Kidney (tissue), 22 donors: ENCODE measurements at places on chromosomes 11 and 22. TPM values are rescaled to one million over a fixed set of nuclear protein-coding genes. Genes with fewer than 3 reads are reported as not detected.

- no peak for DNase-seq
Measured at GRCh38 chr11:73797457-73797856, 9.8 kb downstream of the MRPL48 start.

NXPE2 gene
- 0.22 TPM for total RNA-seq

DNA sequence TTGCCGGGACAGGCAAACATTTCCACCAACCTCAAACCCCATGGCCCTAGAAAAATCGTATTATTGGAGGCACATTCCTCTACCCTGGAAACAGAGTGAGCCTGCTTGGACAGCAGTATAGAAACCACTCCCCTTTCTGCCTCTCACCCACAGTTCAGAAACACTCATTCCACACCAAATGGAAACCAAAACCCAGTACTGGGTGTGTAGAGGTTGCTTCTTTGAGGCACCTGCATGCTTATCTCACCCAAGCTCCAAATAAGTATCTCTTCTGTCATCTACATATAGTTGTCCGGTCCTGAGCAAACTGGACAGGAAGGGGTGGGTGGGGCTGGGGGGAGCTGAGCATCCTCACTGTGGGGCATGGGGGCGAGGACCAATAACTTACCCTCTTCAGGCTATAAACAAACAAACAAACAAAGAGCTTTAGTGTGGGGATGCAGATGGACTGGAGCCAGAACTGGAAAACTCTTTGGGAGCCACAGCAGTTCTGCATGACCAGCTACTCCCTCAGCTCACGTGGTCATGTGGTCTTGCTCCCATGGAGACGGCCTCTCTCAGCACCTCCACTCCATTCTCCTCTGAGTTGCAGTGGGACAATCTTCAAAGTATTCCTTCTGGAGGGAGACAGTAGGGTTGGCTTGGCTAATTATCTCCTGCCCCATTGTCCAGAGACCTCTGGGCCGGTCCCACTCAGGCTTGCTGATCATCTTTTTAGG, 1.0 kb upstream of the PLAAT2 start:
- DNase-seq, result peak; percentile 68

KRTAP5-10 gene
- not detected for total RNA-seq

DNA sequence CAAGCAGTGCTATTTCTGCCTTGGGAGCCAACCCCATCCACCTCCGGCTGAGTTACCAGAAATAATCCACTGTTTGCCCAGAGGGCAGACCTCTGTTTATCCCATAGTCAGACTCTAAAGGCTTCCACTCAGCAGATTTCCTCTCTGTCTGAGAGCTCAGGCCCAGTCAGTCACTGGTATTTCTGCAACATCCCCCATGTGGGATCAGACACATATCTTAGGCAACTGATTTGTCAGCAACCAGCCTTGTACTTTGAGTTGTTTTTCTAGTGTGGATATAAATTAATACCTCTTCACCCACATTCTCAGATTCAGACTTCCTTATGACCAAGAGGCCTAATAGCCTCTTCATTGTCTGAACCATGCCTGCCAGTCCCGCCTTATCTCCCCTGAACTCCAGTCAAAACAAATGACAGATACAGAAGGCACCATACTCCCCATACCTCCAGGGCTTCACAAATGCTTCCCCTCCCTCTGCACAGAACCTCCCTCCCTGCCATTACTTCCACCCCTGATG, 193.6 kb downstream of the FAM76B start:
- no peak for DNase-seq

DNA sequence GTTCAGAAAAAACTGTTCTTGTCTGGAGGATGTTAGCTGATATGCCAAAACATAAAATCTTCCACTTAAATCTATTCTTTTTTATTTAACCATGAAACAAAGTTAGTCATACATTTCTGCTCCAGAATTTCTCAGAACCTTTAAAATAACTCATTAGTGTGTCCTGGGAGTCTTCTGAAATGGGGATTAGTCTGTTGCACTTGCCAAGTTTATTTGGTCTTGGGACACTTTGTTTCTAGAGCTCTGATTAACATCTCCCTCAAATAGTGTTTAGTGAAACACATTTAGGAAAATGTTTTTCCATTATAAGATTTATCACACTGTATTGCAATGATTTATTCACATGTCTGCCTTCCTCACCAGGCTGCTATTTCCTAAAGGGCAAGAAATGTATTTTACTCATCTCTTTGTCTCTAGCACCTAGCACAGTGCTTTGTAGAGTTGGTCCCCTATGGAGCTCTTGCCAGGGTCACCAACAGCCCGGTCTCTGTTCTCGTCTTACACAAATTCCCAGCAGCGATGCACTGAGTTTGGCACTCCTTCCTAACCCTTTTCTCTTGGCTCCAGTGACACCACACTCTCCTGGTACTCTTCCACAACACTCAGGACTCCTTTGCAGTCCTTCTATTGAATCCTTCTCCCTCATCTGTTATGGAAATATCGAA, 189.2 kb downstream of the CSNK2A3 start:
- DNase-seq, result peak; percentile 4

KRTAP5-2 gene
- not detected for total RNA-seq

DNA sequence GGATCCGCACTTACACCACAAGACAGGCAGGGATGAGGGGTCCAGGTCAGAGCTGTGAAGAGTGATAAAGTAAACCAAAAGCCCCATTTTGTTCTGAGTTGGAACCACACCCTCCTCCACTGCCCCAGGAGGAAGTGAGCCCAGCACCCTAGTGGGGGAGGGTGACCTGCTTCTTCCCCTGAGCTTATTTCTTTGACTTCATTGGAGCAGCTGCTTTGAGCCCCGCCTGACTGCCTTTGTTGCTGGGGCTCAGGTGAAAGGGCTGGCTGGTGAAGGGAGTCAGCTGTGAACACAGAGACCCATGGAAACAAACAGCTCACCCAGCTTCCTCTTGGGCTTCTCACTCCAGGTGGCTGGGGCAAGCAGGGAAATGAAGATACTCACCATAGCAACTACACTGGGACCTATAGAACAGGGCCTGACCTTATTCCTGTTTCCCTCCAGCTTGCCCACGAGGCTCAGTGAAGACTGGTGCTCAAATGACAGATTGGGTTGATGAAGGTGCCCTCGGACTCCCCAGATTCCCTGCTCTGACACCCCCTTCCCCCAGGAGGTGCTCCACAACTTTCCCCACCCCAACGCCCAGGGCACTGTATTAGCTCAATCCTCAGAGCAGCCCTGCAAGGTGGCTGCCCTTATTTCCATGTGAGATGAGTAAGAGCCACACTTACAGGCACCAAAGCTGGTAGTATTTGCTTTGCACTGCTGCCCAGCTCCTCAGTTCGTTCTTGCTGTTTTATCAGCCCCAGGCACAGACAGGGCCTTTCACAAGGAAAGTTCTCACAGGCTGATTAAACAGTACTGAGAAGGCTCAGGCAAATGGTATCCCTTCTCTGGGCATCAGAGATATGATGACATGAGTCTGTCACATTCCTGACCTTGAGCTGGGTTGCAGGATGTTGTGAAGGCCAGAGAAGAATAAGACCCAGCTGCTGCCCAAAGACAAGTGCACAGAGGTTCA, 2.4 kb downstream of the UCP2 start:
- peak; percentile 82 for DNase-seq

DNA sequence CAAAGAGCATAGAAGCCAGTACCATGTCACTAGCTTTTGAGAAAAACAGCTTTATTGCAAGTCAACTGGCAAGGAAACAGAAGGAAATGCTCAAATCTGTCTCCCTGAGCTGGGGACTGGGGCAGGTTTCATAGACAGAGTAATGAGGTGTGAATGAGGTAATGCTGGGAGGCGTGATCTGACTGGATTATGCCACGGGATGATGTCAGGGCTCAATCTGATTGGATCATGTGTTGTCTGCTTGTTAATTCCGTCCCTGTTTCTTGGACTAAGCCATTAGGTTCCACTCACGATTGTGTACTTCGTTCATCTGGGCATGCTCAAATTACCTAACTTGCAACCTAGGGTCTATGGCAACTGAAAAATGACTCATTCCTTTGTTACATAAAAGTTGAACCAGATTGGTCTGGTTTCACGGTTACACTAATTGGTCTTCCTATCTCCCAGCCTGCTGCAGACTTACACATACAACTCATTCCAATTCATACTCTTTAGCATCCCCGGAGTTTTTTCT, 20.2 kb upstream of the OR10A5 start:
- DNase-seq, result no peak

DRICH1 gene
- total RNA-seq, result 1.1 TPM

DNA sequence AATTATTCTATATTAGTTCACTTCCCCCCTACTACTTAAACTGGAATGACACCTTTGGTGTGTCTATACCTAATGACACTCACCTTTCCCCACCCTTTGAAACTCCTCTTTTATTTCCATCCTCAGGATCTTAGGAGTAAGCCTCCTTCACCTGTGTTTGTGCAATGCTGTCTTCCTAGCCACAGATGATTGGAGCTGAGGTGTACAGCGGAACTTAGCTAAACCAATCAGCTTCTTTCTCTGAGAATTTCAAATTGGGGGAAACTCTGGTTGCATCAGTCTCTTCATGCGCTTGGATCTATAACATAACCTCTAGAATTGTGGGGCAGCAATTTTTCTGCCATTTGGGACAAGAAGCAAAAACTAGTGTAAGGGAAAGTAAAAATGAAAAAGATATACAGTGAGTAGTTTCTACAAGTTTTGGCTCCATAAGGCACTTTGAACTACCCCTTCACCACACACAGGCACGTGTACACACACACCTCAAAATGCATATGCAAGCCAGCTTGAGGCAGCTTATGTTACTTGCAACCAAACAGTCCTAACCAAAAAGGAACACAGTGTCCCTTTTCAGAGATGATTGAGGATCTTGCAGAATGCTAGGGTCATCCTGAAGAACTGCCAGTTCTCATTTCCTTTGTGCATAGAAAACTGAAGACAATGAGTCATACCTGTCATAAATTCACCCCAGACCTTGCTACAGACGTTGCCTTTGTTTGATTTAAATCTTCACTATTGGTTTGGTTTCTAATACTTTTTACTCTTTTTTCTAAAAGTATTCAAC, 36.0 kb upstream of the LDLRAD3 start:
- DNase-seq, result no peak

GRCh38 chr11:72136684-72137262, 1.2 kb downstream of the FOLR3 start:
- no peak for DNase-seq

GRCh38 chr11:36165621-36166397, 123.4 kb downstream of the COMMD9 start:
- peak; percentile 75 for DNase-seq

EXPH5 gene
- total RNA-seq, result 9.5 TPM

CASTOR1 gene
- 16.5 TPM for total RNA-seq

FKBP2 gene
- total RNA-seq, result 76.0 TPM

GRCh38 chr11:128477811-128478210, 109.5 kb downstream of the ETS1 start:
- no peak for DNase-seq

DNA sequence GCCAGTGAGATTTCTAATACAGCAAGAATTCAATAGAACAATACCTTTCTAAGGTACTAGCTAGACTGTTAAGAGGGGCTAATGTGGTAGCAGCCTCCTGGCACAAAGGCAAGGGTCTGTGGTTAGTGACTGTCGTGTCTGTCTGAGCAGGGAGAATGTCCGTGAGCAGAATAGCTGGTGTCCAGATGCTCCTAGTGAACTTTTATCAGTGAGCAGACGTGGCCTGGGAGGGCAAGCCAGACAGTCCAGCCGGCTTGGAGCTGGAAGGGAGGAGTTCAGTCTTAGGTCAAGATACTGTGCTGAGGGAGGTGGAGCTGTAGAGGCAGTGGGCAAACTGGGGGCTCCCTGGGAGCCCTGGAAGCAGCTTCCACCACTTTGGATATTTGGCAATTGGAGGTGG, 138.6 kb downstream of the TEAD1 start:
- DNase-seq, result no peak

GRCh38 chr22:49961601-49962011, 1.0 kb downstream of the PIM3 start:
- no peak for DNase-seq

GRCh38 chr22:20010307-20011122, 6.1 kb downstream of the ARVCF start:
- no peak for DNase-seq

DNA sequence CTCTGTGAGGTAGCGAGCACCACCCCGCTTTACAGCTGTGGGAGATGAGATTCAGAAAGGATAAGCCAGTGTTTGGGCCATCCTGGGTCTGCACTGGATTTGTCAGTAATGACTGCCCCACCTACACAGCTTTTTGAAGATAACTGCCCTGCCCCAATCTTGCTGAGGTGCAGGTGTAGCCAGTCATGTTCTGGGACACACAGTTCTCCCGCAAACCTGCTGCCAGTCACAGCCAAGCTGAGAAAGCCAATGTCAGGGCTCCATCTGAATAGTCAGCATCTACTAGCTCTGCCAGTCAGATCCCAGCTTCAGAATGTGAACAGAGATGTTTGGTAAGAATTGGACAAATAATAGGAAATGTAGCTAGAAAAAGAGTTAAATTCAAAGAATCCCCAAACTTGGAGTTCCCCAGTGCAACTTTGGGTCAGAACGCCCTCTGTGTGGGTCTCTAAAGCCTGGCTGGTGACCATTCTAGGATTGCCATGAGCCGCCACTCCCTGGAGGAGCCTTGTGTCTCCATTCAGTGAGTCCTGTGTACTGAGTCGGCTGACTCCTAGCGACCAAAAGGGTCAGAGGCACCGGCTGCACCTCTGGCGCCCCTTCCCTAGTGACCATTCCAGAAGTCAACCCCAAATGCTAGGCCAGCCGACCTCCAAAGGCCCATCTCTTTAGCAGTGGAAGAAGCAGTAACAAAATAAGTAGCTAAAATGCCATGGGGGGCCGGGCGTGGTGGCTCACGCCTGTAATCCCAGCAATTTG, 2.4 kb upstream of the MB start:
- DNase-seq, result peak; percentile 45

- peak; percentile 48 for DNase-seq
Measured at GRCh38 chr11:117096201-117096991, 1.8 kb downstream of the SIK3 start.

DNA sequence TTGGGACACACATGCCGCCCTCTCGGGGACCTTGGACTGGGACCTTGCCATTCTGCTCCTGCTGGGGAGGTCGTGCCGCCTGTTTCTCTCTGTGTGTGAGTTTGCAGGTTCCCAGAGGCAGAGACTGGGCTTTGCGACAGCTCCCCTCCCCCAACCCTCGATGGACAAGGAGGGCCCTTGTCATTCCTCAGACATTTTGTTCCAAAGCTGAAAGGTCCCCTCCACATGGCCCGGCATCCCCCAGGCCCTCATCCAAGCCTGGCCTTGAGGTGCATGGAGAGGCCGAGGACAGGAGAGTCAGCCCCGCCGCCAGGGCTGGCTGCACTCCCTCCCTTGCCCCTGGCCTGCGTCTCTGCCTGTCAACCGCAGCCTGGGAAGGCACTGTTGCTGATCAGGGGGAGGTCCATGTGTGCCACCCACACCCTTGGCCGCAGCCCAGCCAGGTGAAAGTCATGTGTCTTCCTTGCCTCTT, 25.6 kb downstream of the FADS2 start:
- no peak for DNase-seq

GRCh38 chr11:61782841-61783240, 9.6 kb downstream of the TMEM258 start:
- no peak for DNase-seq

GRCh38 chr11:129696309-129696989, 119.2 kb upstream of the TMEM45B start:
- no peak for DNase-seq

GRCh38 chr11:72333661-72334060, 89.7 kb upstream of the PHOX2A start:
- DNase-seq, result no peak

OOSP1 gene
- not detected for total RNA-seq
